Large intestine (tissue), 12 donors: ENCODE measurements at places on chromosomes 16 and 17. TPM values are rescaled to one million over a fixed set of nuclear protein-coding genes. Genes with fewer than 3 reads are reported as not detected.

Gene KRT24
- polyA plus RNA-seq = not detected

DNA sequence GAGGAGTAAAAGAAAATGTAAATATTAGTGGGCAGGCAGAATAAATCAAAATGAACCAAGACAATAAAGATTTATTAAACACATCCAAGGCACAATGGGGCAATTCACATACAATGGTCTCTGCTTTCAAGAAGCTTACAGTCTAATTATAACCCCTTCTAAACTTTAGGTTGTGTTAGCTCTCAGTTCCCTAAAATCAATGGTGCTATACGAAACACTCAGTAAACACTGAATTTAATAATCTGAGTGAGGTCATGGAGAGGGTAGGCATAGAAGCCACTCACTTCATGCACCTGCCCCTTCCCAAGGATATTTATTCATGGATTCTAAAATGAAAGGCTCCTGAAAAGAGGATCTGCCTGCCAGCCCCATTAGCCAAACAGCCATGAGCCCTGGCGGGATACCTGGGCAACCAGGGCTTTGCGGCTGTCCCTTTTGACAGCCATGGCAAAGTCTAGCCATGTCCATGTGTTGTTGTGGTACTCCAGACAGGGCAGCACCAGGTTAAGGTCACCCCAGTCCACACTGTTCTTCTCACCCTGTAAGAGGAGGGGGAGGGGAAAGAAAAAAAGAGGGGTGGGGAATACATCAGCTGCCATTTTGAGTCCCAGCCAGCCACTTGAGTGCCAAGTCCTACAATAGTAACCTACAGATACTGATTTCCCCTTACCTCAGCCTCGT, 1.4 kb upstream of the RSKR start:
- DNase-seq = no peak

- no peak for DNase-seq
Measured at GRCh38 chr16:74987027-74987681, 2.2 kb upstream of the WDR59 start.

DNA sequence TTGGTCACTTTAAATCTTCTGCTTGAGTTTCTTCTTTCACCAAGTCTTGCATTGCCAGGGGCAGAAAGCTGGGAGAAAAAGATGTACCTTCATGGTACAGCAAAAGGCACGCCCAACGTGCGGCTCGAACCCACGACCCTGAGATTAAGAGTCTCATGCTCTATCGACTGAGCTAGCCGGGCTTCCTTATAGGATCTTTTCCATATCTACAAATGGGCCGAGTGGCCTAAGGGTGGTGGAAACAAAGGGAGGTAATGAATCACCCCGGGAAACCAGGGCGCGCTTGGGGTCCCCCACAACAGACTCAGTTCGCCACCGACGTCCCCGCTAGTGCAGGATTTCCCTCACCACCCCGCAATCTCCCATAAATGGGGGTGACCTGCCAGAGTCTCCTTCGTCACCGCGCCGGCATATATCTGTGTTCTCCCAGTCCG, 7.5 kb upstream of the OR1F1 start:
- no peak for DNase-seq

DNA sequence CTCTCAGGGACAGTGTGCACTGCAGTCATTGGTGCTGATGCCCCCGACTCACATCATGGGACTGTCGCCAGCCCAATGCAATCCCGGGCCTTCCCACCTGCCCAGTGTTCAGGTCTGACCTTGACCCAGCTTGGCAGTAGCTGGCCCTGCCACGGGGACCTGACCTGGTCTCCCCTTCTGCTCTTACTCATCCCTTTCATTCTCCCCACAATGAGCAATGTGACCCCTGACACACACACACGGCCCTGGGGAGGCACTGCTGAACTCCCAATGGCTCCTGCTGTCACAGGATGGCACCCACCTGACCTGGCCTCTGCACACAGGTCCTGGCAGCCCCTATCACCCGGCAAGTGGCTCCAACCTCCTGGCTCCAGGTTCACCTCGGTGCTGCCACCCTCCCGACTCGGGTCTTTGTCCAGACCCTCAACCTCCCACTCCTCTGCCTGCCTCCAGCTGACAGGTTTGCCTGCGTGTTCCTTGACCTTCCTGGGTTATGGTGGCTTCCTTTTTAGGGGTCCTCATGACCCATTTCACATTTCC, 6.6 kb downstream of the CD300C start:
- DNase-seq = no peak

- no peak for DNase-seq
Measured at GRCh38 chr17:77718669-77718961, 239.9 kb upstream of the TNRC6C start.
